ENCODE measurements at places on chromosomes 5 and 9.

DNA sequence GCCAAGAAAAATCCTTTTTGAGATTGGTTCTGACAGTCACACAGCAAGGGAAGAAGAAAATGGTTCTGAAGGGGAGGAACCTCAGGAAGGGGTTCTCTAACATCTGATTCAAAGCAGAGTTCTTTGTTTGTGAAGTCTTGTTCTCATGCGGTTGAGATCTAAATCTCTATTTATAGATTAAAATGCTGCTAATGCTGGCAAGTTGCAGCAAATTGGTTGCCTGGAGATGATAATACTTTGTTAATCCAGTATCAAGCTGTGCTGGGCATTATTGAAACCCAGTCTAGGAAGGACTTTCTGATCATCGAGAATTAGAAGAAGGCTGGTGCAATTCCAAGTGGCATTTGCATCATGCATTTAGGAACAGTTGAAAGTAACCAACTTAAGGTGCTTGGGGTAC, 34.0 kb upstream of the SLC28A3 start:
- DNase-seq, result no peak

GRCh38 chr9:112764837-112765236, 14.3 kb downstream of the SNX30 start:
- no peak for DNase-seq

DNA sequence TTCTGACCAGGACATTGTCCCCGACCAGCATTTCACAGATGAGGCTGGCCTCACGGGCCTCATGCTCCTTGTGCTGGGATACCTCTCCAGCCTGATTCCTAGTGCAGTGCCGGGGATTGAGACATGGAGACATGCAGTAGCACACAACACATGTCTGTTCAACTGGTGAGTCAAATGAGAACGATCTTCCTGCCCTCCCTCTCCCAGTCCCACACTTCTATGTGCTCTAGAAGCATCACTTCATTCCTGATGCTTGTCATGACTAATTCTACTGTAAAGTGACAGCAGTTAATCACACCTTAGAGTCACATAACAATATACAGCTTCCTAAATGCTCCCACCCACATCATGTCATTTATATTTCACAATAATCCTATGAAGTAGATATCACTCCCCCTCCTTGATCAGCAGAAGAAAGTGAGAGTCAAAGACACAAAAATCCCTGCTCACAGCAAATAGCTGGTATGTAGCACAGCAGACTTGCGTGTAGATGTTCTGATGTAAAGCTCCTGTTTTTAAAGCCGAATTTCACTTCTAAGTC, 101.8 kb downstream of the CCDC192 start:
- no peak for DNase-seq

DNA sequence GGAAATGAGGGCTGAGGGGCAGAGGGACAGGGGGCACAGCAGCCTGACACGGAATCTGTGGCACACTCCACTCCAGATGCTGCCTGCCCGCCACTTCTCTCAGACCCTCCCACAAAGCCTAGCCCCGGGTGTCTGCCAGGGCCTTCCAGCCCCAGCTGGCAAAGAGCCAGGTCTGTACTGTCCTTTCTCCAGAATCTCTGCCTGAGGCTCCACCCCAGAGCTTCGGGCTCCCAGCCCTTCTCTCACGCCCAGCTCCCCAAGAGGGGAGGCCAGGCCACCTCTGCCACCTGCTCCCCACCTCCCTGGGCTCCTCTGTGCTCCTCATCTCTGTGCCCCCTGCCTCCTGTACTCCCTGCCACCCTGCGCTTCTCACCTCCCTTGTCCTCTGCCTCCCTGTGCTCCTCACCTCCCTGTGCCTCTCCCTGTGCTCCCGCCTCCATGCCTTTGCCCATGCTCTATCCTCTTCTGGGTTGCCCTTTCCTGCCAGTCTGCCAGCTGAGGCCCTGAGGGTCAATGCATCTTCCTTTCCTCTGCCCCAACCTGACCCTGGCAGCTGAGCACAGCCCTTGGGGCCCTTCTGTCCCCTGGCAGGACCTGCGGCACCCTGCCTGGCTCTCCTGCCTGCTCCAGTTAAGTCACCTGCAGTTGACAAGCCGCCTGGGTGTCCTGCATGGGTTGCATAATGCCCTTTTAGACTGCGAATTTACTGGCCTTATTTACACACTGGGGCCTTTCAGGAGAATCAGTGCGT, 36.4 kb downstream of the RASGEF1C start:
- peak; percentile 82 for DNase-seq

DNA sequence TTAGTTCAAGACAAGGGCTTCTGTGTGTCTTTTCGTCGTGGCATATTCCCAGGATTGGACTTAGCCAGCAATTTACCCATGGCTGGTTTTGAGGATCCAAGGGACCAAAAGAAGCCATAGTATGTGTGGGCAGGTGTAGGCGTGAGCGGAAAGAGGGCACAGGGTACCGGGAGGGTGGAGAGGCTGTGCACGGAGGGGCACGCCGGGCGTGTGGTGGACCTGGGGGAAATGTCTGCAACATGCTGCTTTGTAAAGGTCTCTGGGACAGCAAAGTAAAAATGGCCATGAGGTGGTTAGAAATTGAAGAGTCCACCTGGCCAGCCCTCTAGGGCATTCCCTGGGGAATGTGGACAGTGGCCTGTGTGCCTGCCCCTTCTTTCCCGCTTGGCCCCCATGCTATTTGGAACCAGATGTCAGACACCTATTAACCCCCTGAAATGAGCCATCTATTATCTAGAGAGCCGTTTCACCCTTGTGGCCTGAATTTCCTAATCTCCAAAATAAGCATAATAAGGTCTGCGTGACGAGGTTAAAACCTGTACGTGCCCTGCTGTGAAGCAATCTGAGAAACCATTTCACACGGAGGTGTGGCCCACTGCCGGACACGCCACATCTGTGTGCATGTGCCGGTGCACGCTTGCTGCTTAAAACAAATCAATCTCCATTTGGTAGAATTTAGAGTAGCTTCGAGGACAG, 5.1 kb downstream of the FLT4 start:
- DNase-seq, result peak; percentile 9

DNA sequence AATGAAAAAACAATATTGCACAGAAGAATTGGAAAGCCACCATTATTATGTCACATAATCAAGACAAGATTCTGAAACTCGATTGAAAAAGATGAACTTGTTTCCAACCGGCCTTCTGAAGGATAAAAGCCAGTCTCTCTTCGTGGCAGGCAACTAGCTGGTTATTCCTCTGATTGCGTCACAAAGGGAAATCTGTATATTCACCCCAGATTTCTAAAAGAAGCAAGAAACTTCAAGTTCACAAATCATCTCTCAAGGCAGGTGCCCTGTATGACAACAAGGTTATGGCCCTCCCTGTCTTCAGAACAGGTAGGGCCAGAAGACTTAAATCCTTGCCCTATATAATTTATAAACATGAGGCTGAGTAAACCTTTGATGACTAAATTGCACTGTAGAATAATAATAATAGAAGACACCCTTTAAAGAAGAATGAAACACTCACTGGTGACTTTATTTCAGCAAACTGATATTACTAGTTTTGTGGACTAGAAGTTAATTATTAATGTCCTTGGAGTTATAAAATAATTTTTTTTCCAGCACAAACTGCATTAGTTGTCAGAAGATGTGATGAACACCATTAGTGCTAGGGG, 2.9 kb upstream of the KLF4 start:
- no peak for DNase-seq

DNA sequence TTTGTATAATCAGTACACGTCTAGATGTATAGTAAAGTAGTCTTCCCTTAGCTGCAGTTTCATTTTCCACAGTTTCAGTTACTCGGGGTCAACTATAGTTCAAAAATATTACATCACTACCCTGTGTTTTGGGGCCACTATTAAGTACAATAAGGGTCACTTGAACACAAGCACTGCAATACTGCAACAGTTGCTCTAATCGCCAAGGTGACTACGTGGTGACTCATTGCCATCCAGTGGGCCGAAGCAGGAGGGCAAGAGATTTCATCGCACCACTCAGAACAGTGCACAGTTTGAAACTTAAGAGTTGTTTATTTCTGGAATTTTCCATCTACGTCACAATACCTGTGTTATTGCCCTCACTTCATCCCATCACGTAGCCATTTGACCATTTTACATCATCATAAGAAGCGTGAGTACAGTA, at the start of gene ARL14EPL:
Gene ARL14EPL (plus strand): TSS at position 379 of the 424 bp plus-strand sequence. CDS start 18,994 bp downstream, outside the sequence.
- DNase-seq, result peak; percentile 3

GRCh38 chr5:135135530-135136226, 101.7 kb upstream of the PITX1 start:
- no peak for DNase-seq

DNA sequence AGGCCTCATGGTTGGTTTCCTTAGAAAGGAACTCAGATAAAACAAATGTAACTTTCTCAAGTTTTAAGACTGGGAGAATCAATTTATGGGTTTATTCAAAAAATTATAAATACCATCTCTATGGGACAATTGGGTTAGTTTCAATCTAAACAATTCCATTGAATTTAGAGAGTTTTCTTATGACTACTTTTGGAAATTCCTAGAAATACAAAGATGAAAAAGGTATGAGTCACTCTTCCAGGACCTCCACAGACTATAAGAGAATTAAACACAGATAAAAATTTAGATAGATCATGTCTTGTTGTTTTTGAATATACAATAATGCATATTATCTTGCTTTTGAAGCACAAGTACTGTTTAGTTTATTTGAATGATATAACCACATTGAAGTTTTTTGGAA, 188.7 kb downstream of the CHSY3 start:
- DNase-seq, result no peak

- DNase-seq, result no peak
These were observed 44.0 kb downstream of the IRF1 start for GRCh38 chr5:132446621-132447020.

DNA sequence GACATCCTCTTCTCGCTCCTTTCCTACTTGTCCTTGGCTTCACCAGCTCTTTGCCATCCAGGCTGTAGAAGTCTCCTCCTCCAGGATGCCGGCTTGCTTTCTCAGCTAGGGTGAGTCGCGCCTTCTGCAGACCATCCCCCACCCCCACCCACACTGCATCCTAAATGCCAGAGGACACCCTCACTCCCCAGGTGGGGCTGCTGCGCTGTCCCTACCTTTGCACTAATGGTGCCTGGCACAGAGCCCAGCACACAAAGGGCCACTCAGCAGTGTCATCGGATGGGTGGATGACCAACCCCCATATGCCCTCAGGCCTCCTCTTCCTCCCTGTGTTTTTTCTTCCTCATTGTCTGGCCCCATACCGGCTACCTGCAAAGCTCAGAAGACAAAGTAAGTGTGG, 14.8 kb downstream of the IL9 start:
- no peak for DNase-seq

DNA sequence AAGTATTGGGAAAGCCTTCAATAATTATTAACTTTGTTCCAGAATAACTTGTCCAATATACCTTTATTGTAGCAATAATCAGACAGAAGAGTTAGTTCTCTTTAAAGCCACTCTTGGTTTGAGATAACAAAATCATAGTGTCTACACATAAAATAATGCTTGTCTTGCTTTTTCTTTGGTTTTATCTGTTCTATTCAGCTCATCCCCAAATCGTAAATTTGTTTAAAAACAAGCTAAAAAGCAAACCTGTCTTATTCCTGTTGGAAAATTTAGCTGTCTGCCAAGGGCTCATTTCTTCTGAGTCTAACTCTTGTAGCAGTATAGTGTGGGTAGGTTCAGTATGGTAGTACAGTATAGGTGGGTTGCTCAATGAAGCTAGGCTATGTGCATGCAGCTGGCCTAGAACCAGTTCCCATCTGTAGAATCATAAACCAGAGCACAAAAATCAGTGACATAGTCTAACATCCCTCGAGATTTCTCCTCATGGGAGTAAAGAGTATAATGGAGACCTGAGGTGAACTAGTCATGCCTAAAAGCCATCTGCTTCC, 17.9 kb upstream of the APBA1 start:
- no peak for DNase-seq

DNA sequence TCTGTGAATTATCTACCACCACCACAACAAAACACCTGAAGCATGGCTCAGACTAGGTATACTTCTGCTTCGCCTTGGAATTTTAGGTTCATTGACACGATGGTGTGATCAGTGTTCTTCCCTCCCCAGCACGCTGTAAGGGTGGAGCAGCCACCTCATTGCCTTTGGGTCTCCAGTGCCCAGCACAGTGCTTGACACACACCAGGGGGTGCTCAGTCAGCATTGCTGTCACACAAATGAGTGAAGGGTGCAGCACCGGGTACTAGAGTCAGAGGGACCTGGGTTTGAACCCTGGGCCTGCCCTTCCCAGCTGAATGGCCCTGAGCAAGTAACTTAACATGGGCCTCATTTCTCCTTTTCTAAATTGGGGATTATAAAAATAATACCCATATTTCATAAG, 9.9 kb upstream of the ANGPTL2 start:
- DNase-seq, result no peak

DNA sequence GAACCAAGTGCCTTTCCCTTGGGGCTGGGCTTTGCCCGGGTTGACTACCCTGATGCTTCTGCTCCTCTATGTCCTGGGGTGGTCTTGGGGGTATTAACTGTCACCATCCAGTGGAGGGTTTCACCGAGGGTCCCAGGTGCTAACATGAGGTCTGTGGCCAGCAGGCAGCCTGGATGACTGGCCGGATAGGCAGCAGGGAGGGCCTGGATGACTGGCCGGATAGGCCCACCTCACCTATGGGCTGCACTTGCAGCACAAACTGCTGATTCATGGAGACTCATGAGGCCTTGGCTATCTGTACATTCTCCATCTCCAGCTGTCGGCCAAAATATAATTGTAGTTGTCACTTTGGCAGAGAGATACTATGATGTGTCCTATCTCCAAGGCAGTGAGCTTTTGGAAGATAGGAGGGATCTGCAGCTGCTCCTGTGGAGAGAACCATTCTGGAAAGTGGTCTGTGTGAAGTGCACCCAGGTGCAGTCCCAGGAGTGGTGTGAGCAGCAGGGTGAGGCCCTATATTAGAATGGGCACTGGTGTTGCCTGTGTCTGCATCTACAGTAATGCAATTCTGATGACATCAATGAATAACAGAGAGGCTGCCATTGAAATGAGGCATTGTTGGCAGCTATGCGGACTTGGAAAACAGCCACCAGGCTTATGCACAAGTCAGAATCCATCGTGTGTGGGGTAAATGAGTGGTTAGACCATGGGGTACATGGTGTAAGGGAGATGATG, 26.3 kb upstream of the CDKN2AIPNL start:
- DNase-seq, result no peak

GRCh38 chr5:39608024-39608423, 183.2 kb upstream of the DAB2 start:
- DNase-seq, result no peak

DNA sequence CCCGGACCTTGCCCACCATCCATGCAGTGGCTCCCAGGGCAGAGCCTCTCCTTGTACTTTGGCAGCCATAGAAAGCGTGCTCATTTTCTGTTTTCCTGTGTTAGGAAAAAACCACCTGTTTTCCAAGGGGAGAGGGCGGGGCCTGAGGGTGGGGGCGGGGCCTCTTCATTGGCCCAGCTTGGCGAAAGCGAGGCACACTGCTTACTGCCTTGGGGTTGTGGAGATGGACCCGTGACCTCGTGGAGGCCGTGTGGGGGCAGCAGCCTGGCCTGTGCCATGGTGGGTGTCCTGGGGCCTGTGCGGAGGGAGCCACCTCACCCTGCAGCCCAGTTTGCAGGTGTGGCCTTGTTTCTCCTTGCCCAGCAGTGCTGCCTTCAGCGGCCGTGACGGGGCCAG, 4.4 kb upstream of the TOR4A start:
- peak; percentile 65 for DNase-seq

DNA sequence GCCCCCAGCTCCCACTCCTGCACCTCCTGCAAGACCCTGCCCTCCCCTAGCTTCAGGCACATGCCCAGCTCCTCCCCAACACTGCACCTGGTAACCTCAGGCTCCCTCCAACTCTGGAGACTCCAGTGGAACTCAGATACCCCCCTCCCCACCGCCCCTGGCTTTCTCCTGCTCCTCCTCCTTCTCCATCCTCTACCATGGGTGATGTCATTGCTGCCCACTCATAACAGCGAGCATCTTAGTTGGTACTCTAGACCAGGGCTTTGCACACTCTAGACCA, 24.7 kb upstream of the CNOT6 start:
- DNase-seq, result no peak

All from SK-N-SH (cell line).